ENCODE measurements at places on chromosomes 12 and 14.

DNA sequence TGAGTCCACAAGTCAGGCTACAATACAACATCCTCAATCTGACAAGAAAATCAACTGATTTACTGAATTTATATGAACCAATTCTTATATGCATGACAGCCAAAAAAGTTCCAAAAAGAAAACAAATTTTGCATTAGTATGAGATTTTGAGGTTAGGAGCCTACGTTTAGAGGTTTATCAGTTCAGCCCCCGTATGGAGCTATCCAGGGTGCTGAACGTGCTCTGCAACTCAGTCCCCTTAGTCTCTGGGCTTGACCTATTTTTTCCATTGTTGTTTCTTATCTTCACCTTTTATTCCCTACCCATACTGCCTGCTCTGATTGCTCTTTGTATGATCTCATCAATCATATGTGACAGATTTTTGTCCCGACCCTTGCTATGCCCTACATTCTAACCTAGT lies 693.0 kb downstream of the NRXN3 start:
- no peak for DNase-seq

- DNase-seq: no peak
These were observed 30.0 kb downstream of the HCFC2 start for GRCh38 chr12:104094284-104094683.

GRCh38 chr12:33586576-33586975 lies 147.0 kb upstream of the SYT10 start:
- no peak for DNase-seq

DNA sequence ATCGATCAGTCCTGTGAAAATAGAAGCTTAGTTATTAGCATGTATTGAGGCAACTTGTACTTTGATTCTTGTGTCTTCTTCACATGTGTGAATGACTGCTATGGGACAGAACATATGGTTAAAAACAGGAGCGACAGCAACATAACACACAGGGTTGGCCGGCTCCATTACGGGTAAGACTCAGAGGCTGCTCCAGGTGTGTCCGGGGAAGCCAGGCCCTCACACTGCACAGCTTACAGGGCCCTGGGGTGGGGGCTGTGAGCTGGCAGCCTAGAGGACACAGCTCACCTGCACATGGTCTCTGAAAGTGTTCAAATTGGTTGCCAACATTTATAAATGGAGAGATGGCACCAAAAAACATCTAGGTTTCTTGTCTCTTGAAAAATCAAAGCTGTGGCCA lies 31.1 kb downstream of the TCHP start:
- DNase-seq: no peak

- DNase-seq: no peak
These were observed 407.0 kb upstream of the SEL1L start for GRCh38 chr14:81940651-81941050.

- DNase-seq: no peak
These were observed 10.7 kb upstream of the SNAPC1 start for GRCh38 chr14:61751475-61751989.

DNA sequence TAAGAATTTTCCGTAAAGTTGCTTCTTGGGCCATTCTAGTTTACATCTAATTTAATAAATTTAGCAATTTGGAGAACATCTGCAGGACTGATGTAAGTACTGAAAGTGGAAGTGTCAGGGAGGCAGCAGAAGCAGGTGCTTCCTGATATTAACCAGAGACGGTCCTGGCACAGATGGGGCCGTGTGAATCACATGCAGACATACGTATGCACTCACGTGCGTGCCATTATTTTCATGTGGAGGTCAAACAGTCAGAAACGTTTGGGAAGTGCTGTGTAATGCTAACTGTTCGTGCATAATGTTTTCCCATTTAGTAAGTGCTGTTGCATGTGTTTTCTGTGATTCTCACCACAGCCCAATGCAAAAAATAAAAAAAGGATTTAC lies 87.8 kb upstream of the DYNC1H1 start:
- no peak for DNase-seq

- peak; percentile 9 for DNase-seq
These were observed 13.7 kb downstream of the FOXJ2 start for GRCh38 chr12:8045952-8046944.

- no peak for DNase-seq
These were observed 370.5 kb upstream of the PDE3A start for GRCh38 chr12:19997656-19998400.

- no peak for DNase-seq
These were observed 24.6 kb upstream of the LTBP2 start for GRCh38 chr14:74636424-74637177.

DNA sequence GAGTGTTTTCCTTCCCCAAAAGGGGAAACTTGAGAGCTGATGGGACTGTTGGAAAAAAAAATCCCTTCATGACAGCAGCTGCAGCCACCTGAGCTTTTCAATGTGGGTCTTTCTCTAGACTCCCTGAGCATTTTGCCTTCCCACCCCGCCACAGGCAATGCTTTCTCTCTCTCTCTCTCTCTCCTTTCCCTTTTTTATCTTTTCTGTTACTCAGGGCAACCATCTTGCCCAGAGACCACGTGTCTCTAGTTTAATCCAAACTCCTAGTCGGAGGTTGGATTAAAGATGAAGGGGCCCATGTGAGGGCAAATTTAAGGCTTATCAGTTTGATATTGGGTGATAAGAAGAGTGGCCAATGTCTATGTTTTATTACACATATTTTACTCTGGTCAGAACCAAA lies 25.9 kb upstream of the B4GALNT1 start:
- no peak for DNase-seq

GRCh38 chr12:130775953-130776856 lies 60.1 kb upstream of the RIMBP2 start:
- no peak for DNase-seq

DNA sequence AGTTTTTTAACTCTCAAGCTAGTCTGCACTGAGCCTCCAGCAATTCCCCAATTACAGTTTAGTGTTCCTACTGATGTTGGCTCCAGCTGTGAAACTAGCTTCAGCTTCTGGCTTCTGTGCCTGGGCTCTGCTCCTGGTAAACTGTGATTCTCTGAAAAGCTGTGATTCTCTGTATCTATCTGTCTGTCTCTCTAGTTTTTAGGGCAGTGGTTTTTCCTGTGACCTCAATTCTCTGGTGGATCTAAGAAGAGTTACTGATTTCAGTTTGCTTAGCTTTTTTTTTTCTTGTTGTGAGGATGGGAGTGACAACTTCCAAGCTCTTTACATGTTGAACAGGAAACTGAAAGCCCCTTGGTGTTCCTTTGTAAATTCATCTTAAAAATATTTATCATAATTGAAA lies 3.8 kb upstream of the HIF1A start:
- no peak for DNase-seq

- no peak for DNase-seq
These were observed 12.2 kb downstream of the KLC1 start for GRCh38 chr14:103641161-103641560.

DNA sequence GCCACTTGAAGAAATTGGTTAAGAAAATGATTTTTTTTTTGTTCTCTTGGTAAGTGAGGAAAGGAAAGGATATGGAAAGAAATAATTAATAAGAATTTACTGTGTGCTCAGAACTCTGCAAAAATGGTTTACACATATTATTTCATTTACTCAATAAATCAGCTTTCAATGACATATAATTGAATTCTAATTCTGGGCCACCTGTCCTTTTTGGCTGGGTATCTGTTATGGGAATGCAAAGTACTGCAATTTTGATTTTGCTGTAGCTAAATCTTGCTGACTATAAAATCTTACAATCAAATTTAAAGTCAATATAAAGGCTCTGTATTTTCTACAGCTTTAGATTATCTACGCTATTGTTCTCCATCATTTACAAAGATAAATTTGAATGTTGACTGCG lies 147.1 kb downstream of the GRIP1 start:
- DNase-seq: no peak

GRCh38 chr14:96663491-96664067 lies 133.6 kb upstream of the VRK1 start:
- no peak for DNase-seq

DNA sequence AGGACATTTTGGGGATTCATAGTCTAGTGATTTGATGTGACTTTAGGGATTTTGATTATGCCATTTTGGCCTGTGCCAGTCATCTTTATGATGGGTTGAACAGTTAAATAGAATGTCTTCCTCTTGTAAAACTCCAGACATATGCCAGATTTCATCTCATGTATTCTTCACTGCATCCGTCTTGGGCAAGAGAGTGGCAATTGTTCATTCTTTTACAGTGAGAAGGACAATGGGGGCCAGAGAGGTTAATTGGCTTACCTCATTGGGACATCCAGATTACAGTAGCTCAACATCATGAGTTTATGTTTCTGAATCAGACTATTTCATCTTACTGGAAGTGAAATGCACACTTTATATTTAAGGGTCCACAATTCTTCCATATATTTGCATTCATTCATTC lies 108.2 kb upstream of the SLC38A2 start:
- DNase-seq: no peak

GRCh38 chr12:68450947-68451260 lies 118.7 kb upstream of the MDM1 start:
- no peak for DNase-seq

DNA sequence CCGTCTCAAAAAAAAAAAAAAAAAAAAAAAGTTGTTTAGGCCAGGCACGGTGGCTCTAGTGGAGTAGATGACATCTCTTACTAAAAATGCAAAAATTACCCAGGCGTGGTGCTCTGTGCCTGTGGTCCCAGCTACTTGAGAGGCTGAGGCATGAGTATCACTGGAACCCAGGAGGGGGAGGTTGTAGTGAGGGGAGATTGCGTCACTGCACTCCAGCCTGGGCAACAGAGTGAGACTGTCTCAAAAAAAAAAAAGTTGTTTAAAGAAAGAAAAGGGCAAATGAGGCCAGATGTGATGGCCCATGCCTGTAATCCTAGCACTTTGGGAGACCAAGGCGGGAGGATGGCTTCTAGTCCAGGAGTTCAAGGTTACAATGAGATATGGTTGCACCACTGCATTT lies 36.6 kb upstream of the SPPL3 start:
- DNase-seq: no peak

- DNase-seq: no peak
These were observed 106.4 kb downstream of the EFCAB11 start for GRCh38 chr14:89848165-89848564.

DNA sequence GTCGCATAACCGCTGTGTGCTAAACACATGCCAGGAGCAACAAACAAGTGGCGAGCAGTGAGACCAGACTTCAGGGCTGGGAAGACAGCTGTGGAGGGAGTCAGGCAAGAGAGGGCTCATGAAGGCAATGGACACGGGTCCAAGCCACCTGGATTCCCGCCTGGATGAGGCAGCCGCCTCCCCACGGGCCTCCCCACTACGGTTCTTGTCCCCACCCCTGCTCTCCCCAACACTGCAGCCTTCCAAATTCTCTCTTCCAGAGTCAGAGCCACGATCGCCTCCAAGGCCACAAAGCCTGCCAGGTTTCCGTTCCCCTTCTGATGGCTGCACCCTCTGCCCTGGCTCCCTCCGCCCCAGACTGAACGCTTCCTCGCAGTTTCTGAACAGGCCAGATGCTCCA lies 36.1 kb upstream of the PIWIL1 start:
- no peak for DNase-seq

GRCh38 chr12:45338272-45338671 lies 122.4 kb downstream of the ANO6 start:
- DNase-seq: no peak

- DNase-seq: peak; percentile 50
These were observed 8.6 kb downstream of the TC2N start for GRCh38 chr14:91858536-91859275.

DNA sequence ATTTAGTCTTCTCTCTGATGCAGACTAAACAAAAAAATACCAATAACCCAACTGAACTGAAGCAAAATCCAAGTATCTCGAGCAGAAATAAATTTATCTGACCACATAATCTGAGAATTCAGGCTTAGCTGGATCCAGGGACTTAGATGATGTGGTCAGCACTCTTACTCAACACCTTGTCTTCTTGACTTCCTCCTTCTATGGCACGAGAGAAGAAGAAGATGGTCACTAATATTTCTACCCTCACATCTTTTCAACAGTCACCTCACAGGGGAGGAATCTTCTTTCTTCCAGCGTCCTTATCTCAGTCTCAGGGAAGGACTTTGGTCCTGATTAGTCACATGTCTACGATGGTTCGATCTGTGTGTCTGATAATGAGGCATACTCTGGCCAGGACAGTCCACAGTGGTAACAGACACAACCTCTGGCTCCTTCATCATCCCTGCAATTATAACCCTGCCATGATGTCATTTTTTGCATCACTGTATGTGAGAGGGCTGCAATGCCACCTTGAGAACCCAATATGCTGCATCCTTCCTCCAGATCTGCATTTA lies 15.8 kb downstream of the RGS6 start:
- DNase-seq: no peak

DNA sequence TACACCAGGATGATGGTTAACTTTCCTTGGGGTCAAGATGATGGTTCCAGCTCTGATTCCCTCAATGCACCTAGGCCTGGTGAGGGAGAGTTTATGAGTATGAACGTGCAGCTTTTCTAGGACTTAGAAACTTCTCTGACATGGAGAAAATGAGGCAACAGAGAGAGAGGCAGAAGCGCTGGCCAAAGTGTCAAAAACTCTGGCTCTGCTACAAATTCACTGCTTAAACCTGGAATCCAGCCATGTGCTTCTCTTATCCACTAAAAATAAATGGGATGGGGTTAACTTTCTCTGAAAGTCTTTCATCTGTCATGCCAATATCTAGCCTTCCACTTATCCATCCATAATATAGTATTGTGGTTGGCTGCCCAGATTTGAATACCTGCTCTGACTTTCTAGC lies 568.7 kb downstream of the MED13L start:
- no peak for DNase-seq

GRCh38 chr12:38587594-38587993 lies 271.0 kb downstream of the ALG10B start:
- DNase-seq: no peak

- no peak for DNase-seq
These were observed 68.8 kb upstream of the MDGA2 start for GRCh38 chr14:47744155-47744554.

DNA sequence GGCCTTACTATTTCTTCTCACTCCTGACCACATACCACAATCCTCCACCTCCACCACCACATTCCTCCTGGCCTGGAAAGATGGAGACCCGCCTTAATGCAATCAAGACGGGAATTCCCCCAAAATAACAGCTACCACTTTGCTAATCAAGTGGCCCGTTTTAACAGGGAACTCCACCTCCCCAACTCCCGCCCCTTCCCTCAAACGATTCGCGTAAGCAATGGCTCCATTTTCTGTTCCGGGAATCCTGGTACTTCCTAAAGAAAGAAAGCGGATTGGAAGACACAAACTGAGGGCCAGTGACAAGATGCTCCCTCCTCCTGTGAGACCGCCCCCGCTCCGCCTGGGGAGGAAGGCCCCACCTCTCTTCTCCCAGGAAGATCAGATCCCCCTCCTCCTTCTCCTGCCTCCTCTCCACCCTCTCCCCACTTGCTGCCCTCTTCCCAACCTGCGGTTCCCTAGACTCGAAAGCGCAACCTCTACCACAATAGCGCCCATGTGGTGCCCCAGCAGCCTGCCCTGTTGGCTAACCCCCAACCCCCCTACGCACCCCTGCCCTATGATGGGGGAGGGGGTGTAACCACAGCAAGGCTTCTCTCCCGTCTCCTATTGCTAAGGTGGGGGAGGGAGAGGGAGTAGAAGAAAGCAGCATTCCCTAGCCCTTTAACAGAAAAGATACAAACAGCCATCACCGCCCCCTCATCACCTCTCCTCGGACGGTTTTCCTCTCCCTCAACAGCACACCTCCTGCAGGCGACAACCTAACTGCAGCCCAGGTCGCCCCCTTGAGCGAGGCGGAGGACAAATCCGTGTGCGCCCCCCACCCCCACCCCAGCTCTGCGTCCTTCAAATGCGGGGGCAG lies 777 bp downstream of the ARF3 start:
- no peak for DNase-seq

- no peak for DNase-seq
These were observed 68.7 kb upstream of the MED13L start for GRCh38 chr12:116346222-116346621.

- DNase-seq: no peak
These were observed 63.2 kb upstream of the RFX4 start for GRCh38 chr12:106519607-106520021.

Measured in NK-92 treated with Interleukin-12 subunit alpha and Interleukin-12 subunit beta, amount 100 ng/mL, for 24 hours (cell line).